CD8-positive, alpha-beta T cell (primary cell): ENCODE measurements at places on chromosomes 4 and X.

- DNase-seq, result peak; percentile 41
Measured at GRCh38 chr4:184969610-184970009, 48.7 kb upstream of the HELT start.

GRCh38 chrX:142998447-142999198 is 27.1 kb upstream of the SPANXN4 start:
- DNase-seq, result no peak

GRCh38 chr4:119728692-119729593 is 100.3 kb upstream of the PDE5A start:
- no peak for DNase-seq

DNA sequence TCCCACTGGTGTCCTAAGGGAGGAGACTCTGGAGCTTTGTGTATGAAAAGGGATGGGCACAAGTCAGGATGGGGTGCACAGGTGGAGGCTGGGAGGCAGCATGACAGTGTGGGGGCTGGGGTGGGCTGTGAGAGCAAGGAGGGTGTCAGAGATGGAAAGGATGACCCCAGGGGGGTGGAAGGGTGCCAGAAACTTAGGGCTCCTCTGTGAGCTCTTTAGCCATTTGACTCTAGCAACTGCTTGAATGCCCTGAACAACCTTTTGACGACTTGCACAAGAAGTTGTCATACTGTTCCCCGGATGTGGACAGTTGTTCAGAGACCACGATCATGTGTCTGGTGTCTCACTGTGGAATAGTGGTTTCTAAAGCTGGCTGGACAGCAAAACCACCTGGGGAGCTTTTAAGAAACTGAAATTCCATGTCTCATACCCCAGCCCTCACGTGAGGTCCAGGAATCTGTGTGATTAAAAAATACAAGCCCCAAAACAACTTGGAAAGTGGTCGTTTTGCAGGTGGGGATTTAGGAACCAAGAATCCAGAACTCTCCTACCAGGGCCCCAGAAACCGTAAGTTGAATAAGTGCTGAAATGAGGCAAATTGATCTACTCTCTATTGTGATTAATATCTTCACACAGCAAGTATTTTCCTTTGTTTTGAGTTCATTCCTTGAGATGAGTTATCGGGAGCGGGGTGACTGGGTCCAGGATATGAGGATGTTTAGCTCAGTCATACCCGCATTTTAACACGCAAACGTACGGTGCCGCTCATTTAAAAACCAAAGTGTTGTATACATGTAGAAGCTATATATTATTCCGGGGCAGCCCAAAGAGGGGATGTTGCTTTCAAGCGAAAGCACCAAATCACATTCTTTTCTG is 3.4 kb downstream of the RHOH start:
- DNase-seq, result no peak

- DNase-seq, result no peak
Measured at GRCh38 chr4:121519236-121519838, 138.5 kb upstream of the QRFPR start.

DNA sequence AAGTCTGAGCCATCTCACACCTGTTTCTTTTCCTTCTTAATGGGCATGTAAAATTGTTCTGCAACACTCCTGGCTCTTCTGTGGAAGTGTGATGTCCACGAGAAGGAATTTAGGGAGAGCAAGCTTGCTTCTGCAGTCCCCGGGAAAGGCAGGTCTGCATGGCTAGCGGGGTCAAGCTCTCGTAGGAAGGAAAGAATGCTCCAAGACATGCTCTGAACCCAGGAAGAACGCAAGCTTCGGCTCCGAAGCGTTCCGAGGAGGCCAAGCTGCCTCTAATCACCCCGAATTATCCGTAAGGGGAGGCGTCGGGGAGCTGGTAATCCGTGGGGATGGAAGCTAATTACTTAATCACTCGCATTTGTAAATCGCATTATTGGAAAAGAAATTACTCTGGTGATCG is 177.7 kb downstream of the CRLF2 start:
- DNase-seq, result no peak

- no peak for DNase-seq
Measured at GRCh38 chr4:88814043-88814617, 116.5 kb upstream of the NAP1L5 start.

GRCh38 chrX:134737721-134738369 is 79.6 kb upstream of the PLAC1 start:
- no peak for DNase-seq

- DNase-seq, result no peak
Measured at GRCh38 chr4:60020389-60020788, 1179.7 kb upstream of the ADGRL3 start.

- no peak for DNase-seq
Measured at GRCh38 chr4:98377559-98377958, 116.4 kb downstream of the RAP1GDS1 start.

DNA sequence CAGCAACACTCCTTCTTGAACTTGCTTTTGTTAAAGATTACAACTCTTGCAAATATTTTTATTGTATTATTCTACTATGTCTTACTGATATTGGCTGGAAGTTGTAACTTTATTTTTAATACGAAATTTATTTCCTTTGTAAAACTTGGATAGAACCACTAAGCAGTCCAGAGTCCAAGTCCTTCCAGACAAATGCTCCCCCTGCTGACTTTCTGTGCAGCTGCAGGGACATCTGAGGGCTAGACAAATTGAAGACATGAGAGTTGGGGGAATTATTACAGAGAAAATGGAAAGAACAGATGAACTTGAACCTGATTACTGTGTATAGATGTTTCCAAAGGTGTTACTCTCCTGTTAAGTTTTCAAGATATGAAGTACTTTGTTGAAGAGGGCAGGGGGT is 238.8 kb downstream of the GRIA3 start:
- no peak for DNase-seq
